Esophagus squamous epithelium (tissue), 5 donors: ENCODE measurements at places on chromosomes 1 and 21.

GRCh38 chr1:104248385-104248784, 498.7 kb downstream of the AMY1C start:
- no peak for DNase-seq

DNA sequence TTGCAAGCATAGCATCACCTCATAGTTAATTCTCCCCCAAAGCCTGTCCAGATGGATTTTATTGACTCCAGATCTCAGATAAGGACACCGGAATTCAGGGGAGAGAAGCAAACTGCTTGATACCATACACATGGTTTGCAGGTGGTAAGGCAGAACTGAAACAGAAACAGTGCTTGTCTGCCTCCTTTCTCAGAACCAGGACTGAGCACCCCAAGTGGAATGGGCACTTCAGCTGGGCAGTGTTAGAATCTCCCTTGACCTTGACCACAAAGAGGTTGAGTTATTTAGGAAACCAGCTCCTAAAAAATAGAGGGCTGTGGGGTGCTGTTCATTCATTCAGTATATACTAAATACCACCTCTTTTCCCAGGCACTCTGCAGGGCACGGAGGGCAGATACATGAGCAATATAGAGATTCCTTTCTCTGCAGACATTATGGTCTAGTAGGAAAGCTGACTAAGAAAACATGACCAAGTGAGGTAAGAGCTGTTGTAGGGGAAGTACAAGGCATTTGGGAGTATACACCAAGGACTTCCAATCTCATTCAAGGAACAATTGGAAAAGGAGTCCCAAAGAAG, 185.2 kb downstream of the C1orf94 start:
- DNase-seq: no peak

DNA sequence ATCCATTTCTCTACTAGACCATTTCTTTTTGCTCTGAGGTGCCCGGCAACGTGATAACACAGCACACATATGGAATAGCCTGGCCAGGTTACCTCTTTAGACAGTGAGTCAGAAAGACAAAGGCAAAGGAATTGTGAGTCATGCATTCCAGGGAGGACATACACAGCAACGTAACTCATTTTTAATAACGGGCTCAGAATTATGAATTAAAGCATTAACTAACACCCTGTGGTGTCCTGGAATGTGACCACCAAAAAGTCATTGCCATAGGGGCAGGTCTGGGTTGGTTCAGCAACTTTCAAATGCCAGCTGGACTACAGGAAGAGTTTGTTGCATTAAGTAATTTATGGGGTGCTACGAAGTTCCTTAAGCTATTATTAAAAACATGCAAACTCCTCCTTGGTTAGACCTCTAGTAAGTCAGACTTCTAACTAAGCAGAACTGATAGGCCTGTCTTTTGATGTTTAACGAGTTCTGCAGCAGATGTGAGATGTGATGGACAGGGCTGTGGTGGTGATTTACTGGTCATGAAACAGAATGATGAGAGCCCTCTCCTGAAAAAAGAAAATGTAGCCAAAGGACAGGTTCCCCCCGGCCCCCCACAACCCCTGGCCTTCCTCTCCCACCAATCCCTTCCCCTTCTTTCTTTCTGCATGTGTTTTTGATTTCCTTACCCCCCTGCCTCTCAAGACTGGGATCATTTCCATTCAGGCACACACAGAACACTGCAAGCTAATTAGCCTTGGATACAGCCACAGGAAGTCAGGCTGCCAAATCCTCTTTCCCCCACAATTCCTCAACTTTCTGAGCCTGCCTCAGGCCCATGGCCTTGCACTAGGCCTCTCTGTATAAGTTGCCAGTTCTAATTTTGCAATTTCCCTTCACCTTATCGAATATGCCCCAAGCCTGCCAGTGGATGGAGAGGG, 88.9 kb upstream of the HAO2 start:
- DNase-seq: no peak

GRCh38 chr1:57232500-57232899, 191.4 kb downstream of the DAB1 start:
- DNase-seq: no peak

GRCh38 chr1:153552335-153552734, 3.3 kb upstream of the S100A3 start:
- DNase-seq: no peak

GRCh38 chr1:245177071-245177900, 22.5 kb downstream of the KIF26B start:
- no peak for DNase-seq

GRCh38 chr1:43421976-43422750, 31.6 kb downstream of the HYI start:
- no peak for DNase-seq

DNA sequence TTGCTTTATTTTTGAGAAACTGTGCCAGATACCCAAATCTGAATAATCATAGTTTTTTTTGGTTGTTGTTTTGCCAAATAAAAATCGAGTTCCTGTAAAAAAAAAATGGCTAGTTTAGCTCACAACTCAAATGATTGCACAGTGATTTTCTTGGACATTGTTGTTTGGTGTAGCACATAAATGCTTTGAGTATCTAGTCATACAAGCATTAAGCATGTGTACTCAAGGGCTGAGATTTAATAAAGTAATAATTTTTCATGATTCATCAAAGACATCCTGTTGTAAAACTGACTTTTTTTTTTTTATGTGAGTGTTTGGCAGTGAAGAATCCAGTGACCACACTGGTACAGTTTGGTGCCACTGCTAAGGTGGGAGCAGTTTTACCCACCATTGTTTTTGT, 18.8 kb downstream of the ITSN1 start:
- no peak for DNase-seq

- DNase-seq: no peak
These were observed 67.7 kb upstream of the MPC2 start for GRCh38 chr1:168004531-168004930.

DNA sequence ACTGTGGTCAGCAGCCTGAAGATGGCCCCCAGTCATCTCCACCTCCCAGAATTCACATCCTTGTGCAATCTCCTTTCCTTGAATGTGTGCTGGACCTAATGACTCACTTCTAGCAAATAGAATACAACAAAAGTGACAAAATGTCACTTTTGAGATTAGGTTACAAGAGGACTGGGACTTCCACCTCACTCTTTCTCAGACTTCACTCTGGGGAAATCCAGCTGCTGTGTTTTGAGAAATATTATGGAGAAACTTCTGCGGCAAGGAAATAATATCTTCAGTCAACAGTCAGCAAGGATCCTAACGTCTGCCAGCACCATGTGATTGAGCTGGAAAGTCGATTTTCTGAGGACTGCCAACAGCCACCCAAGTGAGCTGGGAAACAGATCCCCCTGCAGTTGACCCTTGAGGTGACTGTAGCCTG, 70.5 kb upstream of the GADD45A start:
- no peak for DNase-seq

GRCh38 chr1:12467570-12468286, 150.3 kb downstream of the DHRS3 start:
- no peak for DNase-seq

DNA sequence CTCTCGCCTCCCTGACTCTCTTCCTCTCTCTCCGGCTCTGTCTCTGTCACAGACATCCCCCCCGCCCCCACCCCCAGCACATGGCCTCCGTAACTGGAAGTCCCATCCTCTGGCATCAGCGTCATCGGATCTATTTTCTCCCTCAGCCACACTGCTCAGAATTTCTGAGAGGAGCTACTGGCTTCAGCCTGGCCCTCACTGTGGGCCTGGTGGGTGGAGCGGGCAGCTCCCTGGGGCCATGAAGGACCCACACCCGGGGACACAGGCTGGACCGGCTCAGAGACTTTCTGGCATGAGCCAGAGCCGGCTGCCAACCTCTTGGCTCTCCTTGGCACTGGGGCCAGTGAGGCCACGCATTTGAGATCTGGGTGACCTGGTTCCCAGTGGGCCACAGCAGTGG, 61.2 kb upstream of the CASZ1 start:
- DNase-seq: no peak

GRCh38 chr1:162885265-162885664, 24.3 kb upstream of the CCDC190 start:
- no peak for DNase-seq

DNA sequence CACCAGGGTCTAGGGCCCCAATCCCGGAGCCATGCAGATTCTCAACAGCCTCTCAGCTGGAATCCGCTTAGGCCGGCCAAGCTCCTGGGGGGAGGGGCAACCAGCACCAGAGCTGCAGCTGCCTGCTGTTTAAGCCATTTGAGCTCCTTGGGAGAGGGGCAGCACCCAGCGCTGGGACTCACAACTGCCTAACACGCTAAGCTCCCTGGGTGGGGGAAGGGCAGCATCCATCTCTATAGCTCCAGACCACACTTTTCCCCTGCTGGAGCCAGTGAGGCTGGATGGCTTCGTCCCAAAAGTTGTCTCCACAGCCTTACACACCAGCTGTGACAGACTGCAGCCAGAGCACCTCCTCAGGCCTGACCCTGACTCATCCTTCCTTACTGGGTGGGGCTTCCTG, 6.9 kb upstream of the PTGFR start:
- DNase-seq: no peak

- no peak for DNase-seq
These were observed 53.8 kb upstream of the TARDBP start for GRCh38 chr1:10958614-10959013.

GRCh38 chr1:155938220-155938627, 3.2 kb upstream of the RXFP4 start:
- DNase-seq: no peak

DNA sequence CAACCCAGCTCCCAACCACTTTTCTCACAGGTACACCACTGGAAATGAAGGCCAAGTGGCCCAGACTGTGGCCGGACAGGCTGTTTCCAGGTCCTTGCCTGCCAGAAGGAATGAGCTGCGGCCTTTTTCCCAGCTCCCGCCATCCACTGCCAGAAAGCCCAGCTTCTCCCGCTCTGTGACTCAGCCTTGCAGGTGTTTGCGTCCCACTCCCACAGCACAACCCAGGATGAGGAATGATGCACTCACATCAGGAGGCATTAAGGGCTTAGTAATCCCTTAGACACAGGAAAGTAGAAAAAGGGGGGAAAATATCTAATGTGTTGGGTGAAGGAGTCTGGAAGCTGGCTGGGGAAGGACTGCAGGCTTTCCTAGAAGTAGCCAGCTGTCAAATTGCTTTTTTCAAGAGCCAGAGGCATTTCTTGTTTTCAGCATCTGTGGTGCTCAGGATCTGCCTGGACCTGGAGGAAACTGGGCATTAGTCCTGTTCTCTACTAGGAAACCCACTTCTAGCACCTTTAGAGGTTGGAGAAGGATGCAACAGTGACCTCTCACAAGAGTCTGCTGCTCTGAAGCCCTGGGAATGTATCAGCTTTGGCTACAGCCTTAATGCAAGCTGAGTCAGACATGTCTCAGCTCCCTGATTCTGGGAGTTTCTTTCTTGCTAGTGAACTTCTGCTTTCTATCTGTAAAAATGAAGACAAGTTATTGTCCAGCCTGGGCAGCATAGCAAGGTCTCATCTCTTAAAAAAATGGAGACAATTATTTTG, 13.2 kb upstream of the MAP1LC3C start:
- no peak for DNase-seq
